ENCODE measurements at places on chromosomes 12 and 14.

- DNase-seq = no peak
Measured at GRCh38 chr12:93889516-93890212, 212.5 kb downstream of the CRADD start.

DNA sequence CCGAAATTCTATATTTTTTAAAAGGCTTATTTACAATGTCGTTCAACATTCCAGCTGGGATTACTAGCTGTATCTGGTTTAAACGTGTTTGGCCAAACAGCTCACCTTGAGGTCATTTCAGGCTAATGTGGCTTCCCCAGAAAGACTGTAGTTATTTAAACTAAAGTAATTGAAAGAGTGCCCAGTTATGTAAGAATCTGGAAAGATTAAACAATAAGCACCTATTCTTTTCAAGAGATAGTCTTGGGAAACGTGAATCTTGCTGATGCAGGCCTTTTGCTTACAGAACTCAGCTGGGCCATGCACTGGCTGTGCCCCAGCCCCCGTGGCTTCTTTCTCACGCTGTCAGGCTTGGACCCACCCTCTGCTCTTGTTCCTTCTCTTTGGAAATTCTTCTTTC lies 24.4 kb downstream of the GLRX5 start:
- DNase-seq = peak; percentile 7

- no peak for DNase-seq
Measured at GRCh38 chr14:93122826-93123225, 7.1 kb upstream of the ITPK1 start.

GRCh38 chr12:113445544-113446171 lies 23.5 kb downstream of the SDSL start:
- no peak for DNase-seq

GRCh38 chr12:51874000-51874399 lies 13.9 kb upstream of the ANKRD33 start:
- DNase-seq = no peak

GRCh38 chr12:125861299-125862281 lies 796.4 kb downstream of the AACS start:
- DNase-seq = no peak

DNA sequence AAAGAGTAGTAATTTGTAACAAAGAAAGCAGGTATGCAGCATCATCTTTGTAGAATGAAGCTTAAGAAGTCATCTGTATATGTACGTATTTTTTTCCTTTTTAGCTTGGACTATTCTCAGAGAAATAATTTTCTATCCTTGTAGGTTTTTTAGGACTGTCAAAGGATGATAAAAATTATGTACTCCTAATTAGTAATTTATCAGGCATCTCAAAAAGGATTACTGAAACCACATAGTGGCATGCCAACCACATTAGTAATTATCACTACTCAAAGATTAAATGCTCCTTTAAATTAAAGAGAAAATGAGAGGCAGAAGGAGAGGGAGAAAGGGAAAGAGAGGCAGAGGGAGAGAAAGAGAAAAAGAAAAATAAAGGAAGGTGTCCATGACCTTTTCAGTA lies 17.3 kb downstream of the TTC8 start:
- no peak for DNase-seq
